ENCODE measurements at places on chromosomes 12 and 14.

DNA sequence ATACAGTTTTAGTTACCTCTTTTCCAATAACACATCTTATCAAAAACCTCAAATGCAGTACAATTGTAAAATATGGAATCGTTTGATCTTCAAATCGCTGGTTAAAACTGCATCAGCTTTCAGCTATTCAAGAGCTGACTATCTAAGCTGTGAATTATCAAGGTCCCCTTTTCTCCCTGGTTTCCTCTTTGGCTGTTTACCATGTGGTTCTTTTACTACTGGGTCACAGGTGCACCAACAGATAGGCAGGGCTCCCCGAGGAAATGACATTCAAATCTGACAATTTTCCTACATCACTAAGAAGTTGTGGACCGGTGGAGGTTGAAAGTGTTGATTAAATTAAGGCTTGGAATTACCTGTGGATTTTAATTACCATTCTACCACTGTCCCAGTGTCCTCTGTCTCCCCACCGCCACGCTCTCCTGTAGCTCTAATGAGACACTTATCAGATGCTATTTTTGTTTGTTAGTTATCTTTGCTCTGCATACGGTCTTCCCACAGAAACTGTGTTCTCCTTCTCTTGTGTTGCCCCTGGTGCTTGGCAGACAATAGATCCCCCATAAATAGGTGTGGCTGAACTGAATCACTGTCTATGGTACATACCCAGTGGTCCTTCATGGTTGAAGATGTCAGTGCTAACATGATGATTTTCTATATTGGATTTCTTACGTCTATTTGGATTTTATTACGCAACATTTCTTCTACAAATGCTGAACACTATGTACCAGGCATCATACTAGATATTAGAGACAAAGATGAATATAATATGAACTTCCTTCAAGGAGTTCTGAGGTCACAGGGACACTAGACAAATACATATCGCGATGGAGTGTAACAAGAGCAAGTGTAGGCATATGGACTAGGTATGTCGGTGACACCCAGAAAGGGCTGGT, 20.9 kb upstream of the PLXNC1 start:
- DNase-seq = no peak

- DNase-seq = no peak
Observed at GRCh38 chr12:31466768-31467167, 124.2 kb downstream of the DENND5B start.

DNA sequence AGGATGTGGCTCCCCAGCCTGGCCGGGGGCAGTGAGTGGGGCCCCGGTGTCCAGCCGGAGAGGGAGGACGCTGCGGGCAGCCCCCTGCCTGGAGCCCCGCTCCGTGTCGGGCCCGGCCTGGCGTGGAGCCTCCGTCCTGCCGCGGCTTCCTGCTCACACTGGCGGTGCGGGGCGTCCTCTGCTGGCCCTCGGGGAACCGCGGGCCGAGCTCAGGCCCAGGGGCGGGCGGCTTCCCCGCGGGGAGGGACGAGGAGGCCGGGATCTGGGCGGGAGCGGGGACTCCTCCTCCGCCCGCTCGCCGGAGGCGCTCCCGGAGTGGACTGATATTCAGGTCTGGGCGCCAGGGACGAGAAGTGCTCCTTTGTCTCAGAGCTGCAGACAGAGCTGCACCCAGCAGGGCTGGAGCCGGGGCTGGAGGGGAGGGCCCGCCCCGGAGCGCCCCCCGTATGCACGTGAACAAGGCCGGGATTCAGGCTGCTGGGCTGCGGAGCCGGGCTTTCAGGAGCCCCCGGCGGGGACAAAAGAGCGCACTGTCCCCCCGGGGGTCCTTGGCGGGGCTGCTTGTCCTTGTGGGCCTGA, 2.2 kb downstream of the MMP17 start:
- DNase-seq = peak; percentile 62

GRCh38 chr14:105493921-105494605, 3.0 kb downstream of the TEDC1 start:
- no peak for DNase-seq

GRCh38 chr14:45793081-45793480, 540.1 kb upstream of the MIS18BP1 start:
- DNase-seq = no peak

- DNase-seq = no peak
Observed at GRCh38 chr12:45615268-45615667, 114.2 kb upstream of the ARID2 start.

- no peak for DNase-seq
Observed at GRCh38 chr12:101027816-101028215, 182.2 kb downstream of the SLC5A8 start.

GRCh38 chr12:9796971-9797370, 30.3 kb upstream of the KLRF1 start:
- DNase-seq = no peak

DNA sequence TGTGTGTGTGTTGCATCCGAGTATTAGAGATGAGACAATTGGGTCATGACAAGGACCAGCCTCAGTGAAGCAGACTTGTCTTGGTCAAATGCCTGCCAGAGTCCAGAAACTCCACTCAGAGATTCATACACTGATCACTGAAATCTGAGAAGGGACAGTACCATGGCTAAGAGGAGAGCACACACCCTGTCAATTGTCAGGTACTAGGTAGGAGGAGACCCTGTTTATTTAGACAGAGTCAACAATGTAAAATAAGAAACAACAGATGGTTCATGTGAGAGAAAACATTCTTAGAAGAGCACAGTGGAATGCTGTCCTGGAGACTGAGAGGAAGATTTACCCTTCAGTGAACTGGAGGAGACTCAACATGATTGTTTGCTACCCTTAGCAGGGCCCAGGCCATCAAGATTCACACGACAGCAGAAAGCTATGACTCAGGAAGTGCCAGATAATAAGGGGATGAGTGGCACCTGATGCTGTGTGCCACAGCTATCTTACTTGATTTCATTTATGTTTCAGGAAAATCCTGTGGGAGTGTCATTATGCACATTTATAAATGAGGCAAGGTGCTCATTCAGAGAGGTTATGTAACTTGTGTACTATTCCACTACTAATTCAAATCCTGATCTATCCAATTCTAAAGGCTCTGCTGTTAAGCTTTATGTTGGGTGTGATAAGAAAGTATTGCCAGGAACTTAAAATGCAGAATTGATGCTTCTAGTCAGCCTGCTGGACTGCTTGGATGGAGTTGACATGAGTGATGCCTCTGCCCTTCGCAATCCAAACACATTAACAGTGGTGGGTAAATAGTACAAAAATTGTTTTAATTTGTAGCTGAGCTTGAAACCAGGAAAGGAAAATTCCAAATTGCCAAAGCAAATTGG, 136.6 kb upstream of the NEDD1 start:
- DNase-seq = no peak

- DNase-seq = no peak
Observed at GRCh38 chr14:22381408-22381760, 207.6 kb downstream of the DAD1 start.

Measured in activated T-cell treated with anti-CD3 and anti-CD28 coated beads, Interleukin-2, amount 50 U/mL, for 48 hours (primary cell).